ENCODE measurements at places on chromosomes 6 and 20. TPM values are rescaled to one million over a fixed set of nuclear protein-coding genes. Genes with fewer than 3 reads are reported as not detected.
A peak's percentile ranks its signal among the peaks of the same experiment; 100 is the strongest.

- no peak for DNase-seq
Measured at GRCh38 chr6:42046464-42047212, 3.7 kb upstream of the TAF8 start.

- peak; percentile 35 for DNase-seq
Measured at GRCh38 chr6:33091957-33092356, 16.2 kb downstream of the HLA-DPB1 start.

- no peak for DNase-seq
Measured at GRCh38 chr20:56517641-56518040, 6.9 kb upstream of the FAM209A start.

DNA sequence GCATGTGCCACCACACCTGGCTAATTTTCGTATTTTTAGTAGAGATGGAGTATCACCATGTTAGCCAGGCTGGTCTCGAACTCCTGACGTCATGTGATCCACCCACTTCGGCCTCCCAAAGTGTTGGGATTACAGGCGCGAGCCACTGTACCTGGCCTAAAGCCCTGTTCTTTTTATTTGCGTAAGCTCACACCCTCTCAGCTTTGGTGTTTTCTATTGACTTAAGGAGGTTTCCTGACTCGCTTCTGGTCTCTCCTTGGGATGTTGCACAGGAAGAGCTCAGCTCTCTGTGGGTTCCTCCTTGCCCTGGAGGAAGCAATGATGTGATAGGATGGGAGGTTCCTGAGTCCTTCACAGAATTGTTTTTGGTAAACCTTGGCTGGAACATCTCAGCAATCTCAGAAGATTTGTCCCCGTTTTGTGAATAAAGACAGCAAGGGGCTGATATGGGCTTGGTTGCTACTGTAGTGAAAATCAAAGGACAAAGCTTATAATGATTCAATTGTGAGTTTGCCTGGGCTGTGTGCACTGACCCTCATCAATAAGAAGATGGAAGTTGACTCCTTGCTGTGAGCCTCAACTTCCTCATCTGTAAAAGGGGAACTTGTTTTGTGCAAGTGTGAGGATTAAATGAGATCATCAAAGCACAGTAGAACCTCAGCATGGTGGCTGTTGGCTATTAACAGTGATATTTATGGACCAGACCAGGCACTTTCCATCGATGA is 27.0 kb downstream of the TOX2 start:
- no peak for DNase-seq

Gene UST
- total RNA-seq = 0.49 TPM

All from activated T-helper 1 cell treated with anti-CD3 and anti-CD28 coated beads, Interleukin-12 subunit alpha, Interleukin-12 subunit beta, Interleukin-2, Interleukin-4 antibody, amounts not matched to agents 30 ng/mL and 10 ng/mL and 1 ng/mL, durations not matched to agents 14 hours and 24 hours and 36 hours (primary cell).